Type B pancreatic cell (in vitro differentiated cells): ENCODE measurements at places on chromosomes 5 and 9. TPM values are rescaled to one million over a fixed set of nuclear protein-coding genes. Genes with fewer than 3 reads are reported as not detected.

GRCh38 chr5:142280066-142281007 lies 44.5 kb downstream of the SPRY4 start:
- peak; percentile 77 for DNase-seq

DNA sequence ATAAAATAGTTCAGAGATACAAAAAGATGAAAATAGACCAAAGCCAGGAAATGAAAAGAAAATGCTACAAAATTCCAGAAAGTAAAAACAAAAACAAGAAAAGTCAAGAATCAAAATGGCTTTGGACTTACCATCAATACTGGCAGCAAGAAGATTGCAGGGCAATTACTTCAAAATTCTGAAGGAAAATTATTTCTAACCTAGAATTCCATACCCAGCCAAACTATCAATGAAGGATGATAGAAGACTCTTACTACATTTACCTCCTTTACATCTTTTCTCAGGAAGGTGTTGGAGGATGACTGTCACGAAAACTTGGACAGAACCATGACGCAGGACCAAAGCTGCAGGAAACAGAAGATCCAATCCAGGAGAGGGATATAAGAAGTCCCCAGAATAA lies 46.8 kb downstream of the EGFLAM start:
- no peak for DNase-seq

- DNase-seq = no peak
Measured at GRCh38 chr5:103283869-103284268, 25.3 kb downstream of the MACIR start.

- no peak for DNase-seq
Measured at GRCh38 chr5:129820-130219, 37.9 kb downstream of the PLEKHG4B start.

GRCh38 chr5:89302102-89302891 lies 419.3 kb upstream of the MEF2C start:
- DNase-seq = no peak

GRCh38 chr9:88537761-88538091 lies 2.7 kb downstream of the NXNL2 start:
- DNase-seq = no peak

PKD2L2 gene
- not detected in 2 replicates for total RNA-seq

DNA sequence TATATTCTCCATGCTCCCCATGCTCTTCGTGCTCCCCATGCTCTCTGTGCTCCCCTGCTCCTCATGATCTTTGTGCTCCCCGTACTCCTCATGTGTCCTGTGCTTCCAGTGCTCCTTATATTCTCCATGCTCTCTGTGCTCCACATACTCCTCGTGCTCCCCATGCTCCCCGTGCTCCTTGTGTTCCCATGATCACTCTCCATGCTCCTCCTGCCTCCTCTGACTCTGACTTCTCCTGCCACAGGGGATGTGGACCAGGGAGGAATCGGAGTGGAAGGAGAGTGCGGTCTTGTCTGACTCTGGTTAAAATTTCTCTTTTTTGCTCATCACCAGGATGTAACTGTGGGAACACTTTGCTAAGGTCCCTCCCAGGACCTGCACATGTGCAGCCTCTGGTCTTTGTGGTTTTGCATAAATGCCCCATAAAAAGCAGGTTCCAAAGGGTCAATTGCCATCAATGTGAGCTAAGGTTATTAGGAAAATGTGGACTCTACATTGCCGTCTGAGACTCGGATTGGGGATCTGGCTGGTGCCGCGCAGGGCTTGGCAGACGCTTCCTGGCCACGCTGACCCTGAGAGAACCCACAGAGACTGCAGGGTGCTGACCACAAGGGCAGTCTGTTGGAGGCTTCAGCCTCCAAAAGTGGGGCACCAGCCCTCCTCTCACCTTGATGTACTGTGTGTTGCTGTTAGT lies 52.5 kb downstream of the TRIP13 start:
- no peak for DNase-seq

GRCh38 chr5:50866415-50866814 lies 200.0 kb downstream of the PARP8 start:
- DNase-seq = no peak

DNA sequence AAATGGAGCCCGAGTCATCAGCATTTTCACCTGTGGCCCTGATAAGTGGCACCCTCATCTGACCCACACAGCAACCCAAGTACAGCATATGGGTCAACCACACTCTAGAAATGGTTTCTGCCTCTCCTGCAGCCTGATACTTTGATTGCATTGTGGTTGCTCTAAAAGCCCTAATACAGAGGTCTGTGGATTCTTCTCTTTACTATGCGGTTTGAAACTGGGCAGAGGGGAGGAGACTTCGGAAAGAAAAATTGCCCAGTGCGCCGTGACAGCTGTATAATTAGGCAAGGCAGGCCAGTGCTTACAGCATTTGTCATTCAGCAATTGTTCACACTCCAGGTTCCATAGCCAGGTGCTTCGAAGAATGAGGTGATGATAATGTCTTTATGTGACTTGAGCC lies 361.0 kb downstream of the NFIB start:
- DNase-seq = no peak

- DNase-seq = no peak
Measured at GRCh38 chr9:115671236-115671962, 482.2 kb upstream of the PAPPA start.

- DNase-seq = no peak
Measured at GRCh38 chr5:154199671-154200220, 9.2 kb downstream of the GALNT10 start.

GRCh38 chr5:132437604-132438266 lies 52.8 kb downstream of the IRF1 start:
- DNase-seq = no peak

PCDHB15 gene
- 3.3 and 3.8 TPM in 2 replicates for total RNA-seq

GLDC gene
- 4.9 and 11.8 TPM in 2 replicates for total RNA-seq

DNA sequence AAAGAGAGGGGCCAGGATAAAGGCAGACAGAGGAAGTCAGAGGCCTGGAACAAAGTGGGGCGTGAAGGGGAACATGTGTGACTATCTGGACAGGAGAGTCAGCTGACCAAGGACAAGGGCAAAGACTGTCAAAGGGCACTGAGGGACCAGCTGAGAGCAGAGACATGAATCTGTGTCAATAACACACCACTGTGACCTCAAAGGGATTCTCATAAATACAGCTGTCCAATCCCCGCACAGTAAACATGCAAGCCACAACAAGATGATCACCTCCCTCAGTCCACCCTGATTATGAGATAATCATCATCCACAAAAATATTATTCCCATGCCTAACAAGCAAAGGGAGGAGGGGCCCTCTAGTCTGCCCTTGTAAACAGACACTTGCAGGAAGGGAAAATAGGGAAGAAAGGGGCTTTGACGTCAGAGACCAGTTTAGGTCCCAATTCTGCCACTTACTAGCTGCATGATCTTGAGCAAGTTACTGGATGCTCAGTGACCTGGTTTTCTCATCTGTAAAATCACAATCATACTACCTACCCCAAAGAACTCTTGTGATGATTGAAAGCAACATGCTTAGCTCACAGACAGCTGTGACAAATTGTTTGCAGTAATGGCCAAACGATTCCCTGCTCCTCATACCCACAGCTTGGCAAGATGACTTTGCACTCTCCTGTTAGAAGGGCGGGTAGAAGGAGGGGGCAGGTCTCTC lies 41.8 kb downstream of the RAPGEF1 start:
- no peak for DNase-seq

SH3GL2 gene
- total RNA-seq = 4.8 and 7.6 TPM in 2 replicates

- no peak for DNase-seq
Measured at GRCh38 chr5:53089481-53089991, 20.0 kb downstream of the MOCS2 start.

GRCh38 chr9:97860451-97861147 lies 7.6 kb downstream of the FOXE1 start:
- DNase-seq = no peak

- DNase-seq = no peak
Measured at GRCh38 chr5:154364771-154365170, 81.0 kb upstream of the SAP30L start.

GGTA1 gene
- total RNA-seq = not detected in 2 replicates

GRCh38 chr5:14143546-14143840 lies 351 bp downstream of the TRIO start:
- no peak for DNase-seq
